Mucosa of descending colon (tissue), 3 donors: ENCODE measurements at places on chromosomes 7 and 10. TPM values are rescaled to one million over a fixed set of nuclear protein-coding genes. Genes with fewer than 3 reads are reported as not detected.

DNA sequence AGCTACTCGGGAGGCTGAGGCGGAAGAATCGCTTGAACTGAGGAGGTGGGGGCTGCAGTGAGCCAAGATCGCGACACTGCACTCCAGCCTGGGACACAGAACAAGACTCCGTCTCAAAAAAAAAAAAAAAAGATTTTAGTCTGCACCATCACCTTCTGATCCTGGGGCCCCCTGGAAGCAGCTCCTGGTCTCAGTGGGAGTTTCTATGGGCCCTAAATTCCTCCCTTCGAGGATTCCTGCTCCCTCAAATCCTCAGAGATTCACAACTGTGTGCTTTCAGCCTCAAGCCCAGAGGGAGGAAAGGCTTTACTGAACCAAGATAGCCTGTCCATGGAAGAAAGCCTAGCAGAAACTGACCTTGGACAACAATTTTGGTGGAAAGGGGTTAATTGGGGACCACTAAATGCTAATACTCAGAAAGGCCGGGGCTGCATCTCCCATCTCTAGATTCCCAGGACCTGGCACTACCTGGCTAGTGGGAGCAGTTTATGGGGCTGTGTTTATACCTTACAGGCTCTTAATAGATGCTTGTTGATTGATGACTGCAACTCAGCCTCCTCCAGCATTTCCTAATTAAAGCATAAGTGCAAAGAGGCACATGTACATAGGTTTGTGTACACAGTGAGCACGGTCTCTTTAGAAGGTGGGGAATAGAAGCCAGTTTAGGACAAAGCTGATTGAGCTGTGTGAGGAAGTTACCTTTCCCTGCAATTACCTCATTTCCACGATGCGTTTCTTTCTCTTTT is 9.2 kb upstream of the FGFR2 start:
- no peak for DNase-seq

The ITPRIP gene
- total RNA-seq: 3.2 TPM

The GAD2 gene
- total RNA-seq: not detected

The PRPS1L1 gene
- not detected for total RNA-seq

GRCh38 chr10:119135513-119135881 is 30.0 kb downstream of the SFXN4 start:
- no peak for DNase-seq

- DNase-seq: peak; percentile 44
These were observed 167.7 kb downstream of the UBE2H start for GRCh38 chr7:129784783-129785684.

GRCh38 chr7:104901240-104901619 is 112.8 kb upstream of the KMT2E start:
- no peak for DNase-seq

The HABP2 gene
- total RNA-seq: not detected

DNA sequence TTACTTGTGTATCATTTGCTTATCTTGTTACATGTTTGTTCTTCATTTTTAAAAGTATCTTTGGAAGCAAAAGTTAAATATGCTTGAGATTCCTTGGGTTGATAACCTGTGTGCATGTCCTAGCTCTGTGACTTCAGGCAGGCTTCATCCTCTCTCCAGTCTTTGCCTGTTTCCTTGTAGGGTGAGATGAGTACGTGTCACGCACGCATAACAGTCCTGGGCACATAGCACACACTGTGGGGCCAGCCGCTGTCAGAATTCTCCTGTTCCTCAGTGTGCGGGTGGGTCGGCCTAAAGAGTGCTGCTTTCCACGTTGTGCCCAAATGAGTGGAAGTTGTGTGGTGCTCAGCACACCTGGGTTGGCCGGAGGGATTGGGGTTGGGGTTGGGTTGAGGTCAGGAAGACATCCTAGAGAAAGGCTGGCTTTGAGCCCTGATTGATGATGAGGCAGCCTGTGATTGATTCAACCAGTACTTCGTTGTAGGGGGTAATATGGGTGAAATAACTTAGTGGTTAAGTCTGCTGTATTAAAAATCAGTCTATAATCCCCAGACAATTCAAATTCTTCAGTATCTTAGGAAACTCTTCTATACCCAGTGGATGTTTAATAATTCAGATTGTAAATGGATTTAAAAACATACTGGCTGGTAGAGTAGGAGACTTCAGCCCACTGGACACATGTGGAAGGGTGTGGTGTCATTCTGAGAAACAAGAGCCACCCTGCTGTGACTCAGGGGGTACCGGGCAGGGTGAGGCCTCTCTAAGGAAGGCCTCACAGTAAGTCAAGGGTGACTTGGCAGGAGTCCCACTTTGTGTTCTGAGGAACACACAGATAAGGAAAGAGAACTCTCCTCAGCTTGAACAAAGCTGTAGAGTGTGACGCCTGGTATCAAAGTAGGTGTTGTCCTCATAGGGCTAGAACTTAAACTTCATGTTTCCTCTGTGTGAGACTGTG is 54.8 kb downstream of the DAGLB start:
- DNase-seq: peak; percentile 88

- DNase-seq: peak; percentile 36
These were observed 112.1 kb downstream of the COL13A1 start for GRCh38 chr10:69913606-69914382.

DNA sequence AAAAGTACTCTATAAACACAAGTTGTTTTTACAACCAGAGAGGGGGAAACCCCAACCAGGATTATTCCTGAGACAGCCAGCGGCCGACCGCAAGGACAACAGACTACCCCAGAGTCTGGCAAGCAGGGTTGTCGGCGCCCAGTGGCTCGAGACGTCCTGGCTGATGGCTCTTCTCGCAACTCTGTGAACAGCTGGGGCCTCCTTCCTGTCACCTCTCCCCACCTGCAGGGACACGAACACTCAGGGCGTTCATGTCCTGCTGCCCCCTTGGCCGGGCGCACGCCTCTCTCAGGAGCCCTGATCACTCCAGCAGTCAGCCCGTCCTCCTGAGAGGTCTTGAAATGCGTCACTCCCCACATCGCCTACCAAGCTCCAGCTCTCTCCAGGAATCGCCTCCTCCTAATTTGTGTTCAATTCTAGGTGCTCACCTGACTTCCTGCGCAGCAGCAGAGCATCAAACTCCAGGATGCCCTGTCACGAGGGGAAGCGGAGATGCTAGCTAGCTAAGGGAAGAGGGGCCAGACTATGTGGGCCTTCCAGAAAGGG is 66.4 kb upstream of the TNRC18 start:
- DNase-seq: no peak

DNA sequence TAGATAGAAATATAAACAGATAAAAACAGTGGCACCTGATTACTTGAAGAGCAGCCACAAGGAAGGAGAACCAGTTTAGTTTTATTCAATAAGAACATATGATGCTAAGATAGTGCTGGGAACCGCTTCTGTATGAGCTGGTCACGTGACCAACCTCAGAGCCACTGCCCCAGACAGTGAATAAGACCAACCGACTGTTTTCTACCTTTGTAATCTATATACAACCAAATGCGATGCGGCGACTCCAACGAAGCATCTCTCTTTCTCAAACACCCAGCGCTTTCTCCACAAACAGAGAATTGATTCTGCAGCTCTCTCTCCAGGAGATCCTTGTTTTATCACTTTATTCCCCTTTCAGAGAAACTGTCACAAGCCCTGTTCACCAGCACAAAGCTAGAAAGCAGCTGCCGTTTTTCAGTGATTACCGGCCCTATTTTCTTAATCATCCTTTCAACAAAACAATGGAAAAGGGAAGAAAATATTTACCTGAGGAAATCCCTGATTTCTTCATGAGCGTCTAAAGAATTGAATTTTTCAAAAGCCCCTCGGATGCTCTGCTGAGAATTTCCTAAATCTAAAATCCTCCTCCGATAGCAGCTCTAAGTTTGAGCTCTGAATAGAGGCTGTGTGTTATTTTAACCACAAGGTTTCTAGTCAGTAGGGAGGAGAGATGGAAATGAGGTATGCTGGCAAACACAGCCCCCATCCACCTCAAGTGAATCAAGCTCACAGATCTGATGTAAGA is 55.7 kb upstream of the JCAD start:
- peak; percentile 4 for DNase-seq

- DNase-seq: peak; percentile 34
These were observed 21.1 kb upstream of the HBP1 start for GRCh38 chr7:107147464-107148393.

GRCh38 chr7:155237730-155238129 is 59.9 kb upstream of the INSIG1 start:
- DNase-seq: no peak

DNA sequence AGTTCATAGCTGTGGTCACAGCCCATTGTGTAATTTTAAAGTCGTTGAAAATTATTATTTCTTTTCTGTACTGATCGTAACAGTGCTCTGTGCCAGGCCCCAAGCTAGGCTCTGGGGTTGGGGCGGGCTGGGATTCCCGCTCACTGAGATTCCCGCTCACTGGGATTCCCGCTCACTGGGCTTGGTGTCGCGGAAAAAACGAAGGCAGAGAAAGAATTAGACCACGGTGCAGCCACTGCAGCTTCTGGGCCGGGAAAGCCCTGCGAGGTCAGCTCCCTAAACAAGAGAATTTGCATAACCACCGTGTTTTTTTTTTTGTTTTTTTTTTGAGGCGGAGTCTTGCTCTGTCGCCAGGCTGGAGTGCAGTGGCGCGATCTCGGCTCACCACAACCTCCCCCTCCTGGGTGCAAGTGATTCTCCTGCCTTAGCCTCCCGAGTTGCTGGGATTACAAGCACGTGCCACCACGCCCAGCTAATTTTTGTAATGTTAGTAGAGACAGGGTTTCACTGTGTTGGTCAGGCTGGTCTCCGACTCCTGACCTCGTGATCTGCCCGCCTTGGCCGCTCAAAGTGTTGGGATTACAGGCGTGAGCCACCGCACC is 31.2 kb downstream of the FOXK1 start:
- peak; percentile 17 for DNase-seq

DNA sequence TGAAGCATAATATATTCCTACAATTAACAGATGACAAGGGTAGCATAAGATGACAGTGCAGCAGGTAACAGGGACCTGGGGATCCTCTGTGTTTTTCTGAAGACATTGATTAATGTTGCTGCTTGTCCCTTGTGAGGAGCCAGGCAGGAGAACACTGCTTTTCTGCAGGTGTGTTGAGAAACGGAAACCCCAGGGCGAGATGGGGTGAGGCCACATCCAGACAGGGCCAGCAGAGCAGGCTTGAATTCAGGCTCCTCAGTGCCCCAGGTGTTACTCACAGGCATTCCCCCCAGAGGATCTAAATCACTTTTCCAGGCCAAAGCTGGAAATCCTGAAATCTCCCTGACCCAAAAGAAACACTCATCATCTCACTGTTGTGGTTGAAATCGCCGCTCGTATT is 105.3 kb downstream of the CCDC3 start:
- no peak for DNase-seq

The SLC13A4 gene
- total RNA-seq: not detected
